Fibroblast of gingiva (primary cell): ENCODE measurements at places on chromosomes 7 and 10.

DNA sequence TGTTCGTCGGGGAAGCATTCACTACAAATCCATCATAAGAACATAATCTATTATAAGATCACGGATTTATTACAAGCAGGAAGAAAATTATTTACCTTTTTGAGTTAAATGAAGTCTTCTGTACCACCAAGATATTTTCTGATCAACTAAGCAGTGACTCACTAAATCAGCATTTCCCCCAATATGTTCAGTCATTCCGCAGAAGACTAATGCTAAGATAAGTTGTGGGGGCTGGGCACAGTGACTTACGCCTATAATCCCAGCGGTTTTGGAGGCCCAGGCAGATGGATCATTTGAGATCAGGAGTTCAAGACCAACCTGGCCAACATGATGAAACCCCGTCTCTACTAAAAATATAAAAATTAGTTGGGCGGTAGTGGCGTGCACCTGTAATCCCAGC is 144.2 kb upstream of the EGR2 start:
- DNase-seq: no peak

DNA sequence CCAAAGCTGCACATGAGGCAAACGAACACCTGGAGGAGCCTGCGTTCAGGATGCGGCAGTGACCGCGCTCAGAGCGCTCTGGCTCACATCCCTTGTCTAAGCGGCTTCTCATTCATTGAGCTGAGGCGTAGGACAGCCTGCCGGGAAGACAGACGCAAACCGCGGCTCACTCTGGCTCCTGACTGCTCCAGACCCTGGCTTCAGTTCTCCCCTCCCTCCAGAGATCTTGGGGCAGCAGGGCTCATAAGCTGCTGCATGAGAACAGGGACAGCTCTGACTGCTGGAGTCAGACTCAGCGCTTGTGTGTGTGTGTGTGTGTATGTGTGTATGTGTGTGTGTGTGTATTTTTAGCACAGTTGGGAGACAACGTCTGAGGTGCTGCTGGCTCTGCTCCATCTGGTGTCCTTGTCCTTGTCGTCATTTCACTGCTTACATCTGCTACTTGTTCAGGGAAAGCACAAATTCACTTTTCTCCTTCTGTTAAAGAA is 15.8 kb upstream of the LYZL2 start:
- peak; percentile 26 for DNase-seq

DNA sequence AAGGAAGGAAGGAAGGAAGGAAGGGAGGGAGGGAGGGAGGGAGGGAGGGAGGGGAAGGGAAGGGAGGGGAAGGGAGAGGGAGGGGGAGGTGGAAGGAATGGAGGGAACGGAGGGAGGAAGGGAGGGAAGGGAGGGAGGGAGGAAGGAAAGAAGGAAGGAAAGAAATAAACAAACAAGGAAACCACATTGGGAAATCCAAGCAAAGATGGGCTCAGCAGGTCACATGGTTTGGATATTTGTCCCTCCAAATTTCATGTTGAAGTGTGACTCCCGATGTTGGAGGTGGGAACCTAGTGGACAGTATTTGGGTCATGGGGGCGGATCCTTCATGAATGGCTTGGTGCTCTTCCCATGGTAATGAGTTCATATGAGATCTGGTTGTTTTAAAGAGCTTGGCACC is 454.6 kb upstream of the C7orf33 start:
- DNase-seq: no peak

DNA sequence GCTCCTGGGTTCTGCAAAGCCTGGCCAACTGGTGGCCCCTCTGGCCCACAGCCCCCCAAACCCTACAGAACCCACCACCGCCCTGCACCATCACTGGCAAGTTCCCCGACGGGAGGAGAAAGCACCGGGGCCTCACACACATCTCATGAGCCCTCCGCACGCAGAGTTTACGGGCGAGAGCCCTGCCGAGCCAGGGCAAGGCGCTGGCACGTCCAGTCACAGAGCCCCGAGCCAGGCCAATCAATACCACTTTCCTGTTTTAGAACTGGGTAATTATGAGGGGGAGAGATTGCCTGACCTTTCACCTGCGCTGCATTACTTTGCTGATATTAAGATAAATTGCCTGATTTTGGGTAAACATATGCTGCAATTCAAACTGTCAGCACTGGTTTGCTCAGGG is 113.3 kb downstream of the EBF3 start:
- no peak for DNase-seq

GRCh38 chr10:92837456-92837855 is 10.9 kb upstream of the EXOC6 start:
- DNase-seq: no peak

GRCh38 chr10:84801916-84802315 is 473.5 kb downstream of the CCSER2 start:
- no peak for DNase-seq

GRCh38 chr10:1054684-1055083 is 1.5 kb upstream of the WDR37 start:
- DNase-seq: no peak

- DNase-seq: peak; percentile 98
Measured at GRCh38 chr10:103678178-103678526, 177.2 kb downstream of the SH3PXD2A start.

DNA sequence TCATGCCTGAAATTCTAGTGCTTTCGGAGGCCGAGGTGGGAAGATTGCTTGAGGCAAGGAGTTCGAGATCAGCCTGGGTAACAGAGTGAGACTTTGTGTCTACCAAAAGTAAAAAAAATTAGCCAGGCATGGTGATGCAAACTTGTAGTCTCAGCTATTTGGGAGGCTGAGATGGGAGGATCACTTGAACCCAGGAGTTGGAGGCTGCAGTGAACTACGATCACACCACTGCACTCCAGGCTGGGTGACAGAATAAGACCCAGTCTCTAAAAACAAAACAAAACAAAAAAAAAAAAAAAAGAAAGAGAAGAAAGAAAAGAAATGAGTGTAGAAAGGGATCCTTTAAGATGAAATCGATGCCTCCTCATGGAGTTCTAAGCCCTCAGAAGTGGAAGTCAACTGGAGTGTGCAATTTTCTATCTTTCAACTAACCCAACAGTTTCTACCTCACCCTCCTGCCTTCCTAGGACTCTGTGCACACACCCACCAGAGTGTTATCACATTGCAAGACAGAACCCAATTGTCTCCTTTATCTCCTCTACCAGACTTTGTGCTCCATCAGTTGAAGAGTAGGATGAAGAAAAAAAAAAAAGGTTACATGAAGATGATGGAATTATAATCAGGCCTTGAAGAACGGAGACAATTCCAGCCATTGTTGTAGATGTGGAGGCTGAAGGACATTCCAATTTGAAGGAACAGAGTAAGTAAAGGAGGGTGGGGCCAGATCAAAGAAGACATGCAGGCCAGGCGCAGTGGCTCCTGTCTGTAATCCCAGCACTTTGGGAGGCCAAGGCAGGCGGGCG is 26.9 kb downstream of the NYAP1 start:
- DNase-seq: no peak

GRCh38 chr10:132392811-132393694 is 3.9 kb upstream of the PWWP2B start:
- DNase-seq: peak; percentile 27

DNA sequence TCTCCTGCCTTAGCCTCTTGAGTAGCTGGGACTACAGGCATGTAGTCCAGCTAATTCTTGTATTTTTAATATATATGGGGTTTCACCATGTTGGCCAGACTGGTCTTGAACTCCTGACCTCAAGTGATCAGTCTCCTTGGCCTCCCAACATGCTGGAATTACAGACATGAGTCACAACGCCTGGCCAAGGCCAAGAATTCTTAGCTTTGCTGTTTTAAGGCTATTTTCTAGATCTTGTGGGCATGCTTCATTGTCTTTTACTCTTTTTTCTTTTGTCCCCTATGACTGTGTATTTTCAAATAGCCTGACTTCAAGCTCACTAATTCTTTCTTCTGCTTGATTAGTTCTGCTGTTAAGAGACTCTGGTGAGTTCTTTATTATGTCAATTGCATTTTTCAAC is 56.4 kb upstream of the TAS2R16 start:
- DNase-seq: no peak

DNA sequence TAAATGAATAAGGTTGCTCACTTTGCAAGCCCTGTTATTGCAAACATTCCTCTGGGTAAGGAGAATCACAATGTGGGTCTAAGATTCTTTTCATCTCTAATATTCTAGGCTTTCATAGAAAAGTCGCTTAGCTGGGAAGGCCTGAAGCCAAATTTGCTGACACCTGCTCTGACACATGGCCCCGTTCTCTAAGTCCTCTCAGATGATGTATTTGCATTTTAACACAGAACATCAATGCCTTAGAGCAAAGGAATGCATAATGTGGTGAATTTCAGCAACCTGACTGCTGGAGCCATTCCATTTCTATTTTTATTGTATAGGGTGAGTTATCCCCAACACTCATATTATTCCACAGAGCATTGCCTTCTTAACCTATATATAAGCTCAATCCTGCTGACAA is 682.1 kb upstream of the NRP1 start:
- no peak for DNase-seq

DNA sequence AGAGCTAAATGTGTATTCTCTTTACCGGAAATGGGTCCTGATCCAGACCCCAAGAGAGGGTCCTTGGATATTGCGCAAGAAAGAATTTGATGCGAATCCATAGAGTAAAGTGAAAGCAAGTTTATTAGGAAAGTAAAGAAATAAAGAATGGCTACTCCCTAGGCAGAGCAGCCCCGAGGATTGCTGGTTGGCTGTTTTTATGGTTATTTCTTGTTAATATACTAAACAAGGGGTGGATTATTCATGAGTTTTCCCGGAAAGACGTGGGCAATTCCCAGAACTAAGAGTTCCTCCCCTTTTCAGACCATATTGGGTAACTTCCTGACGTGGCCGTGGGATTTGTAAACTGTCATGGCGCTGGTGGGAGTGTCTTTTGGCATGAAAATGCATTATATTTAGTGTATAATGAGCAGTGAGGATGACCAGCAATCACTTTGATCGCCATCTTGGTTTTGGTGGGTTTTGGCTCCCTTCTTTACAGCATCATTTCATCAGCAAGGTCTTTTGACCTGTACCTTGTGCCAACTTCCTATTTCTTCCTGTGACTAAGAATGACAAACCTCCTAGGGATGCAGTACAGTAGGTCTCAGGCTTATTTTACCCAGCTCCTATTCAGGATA is 60.4 kb downstream of the ARL4A start:
- DNase-seq: no peak

DNA sequence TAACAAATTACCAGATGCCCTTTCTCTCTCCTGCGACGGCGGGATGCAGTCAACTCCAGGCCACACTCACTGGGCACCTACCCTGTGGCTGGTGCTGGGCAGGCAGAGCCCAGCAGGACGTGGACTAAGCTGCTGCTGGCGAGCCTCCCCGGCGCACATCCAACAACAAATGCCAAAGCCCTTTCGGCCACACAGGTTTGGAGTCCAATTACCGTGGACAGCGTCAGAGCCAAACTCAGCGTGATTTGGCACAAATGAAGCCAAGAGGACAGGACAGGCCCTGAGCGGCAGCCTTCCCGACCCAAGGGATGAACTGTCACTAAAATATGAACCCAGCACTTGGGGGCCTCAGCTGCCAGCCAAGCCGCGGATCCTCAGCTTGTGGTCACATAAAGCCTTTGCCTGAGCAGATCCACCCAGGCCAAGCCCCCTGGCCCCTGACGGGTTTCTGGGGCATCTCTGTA is 28.4 kb downstream of the DAGLB start:
- DNase-seq: peak; percentile 64

DNA sequence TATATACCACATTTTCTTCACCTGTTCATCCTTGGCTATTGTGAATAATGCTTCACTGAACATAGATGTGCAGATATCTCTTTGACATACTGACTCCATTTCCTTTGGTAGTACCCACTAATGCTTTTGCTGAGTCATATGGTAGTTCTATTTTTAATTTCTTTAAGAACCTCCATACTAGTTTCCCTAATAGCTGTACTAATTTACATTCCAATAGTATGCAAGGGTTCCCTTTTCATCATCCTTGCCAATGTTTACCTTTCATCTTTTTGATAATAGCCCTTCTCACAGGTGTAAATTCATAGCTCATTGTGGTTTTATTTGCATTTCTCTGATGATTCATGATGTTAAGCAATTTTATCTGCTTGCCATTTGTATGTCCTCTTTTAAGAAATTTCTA is 159.9 kb downstream of the CALCR start:
- DNase-seq: no peak

- DNase-seq: peak; percentile 93
Measured at GRCh38 chr7:76069238-76069638, 21.3 kb downstream of the MDH2 start.

DNA sequence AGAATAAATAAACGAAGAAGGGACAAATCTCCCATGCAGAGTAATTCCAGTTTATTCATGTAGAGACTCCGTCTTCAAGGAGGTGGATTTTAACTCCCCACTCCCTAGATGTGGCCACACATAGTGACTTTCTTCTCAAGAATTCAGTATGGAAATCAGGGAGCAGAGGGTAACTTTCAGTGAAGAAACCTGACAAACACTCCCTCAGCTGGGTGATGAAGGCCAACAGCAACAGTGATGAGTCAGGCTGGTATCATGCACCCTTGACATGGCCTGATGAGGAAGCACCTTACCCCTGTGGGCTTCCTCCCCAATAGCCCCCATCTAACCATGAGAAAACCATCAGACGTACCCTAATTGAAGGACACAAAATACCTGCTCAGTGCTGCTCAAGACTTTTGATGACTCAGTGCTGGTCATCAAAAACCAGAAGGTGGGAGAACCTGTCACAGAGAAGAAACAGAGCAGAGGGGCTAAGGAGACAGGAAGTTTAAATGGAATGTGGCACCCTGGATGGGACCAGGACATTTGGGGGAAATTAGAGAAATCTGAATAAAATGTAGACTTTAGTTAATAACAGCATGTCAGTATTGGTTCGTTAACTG is 50.6 kb downstream of the ADAMTS14 start:
- DNase-seq: peak; percentile 39

GRCh38 chr7:93558705-93559614 is 15.6 kb downstream of the CALCR start:
- no peak for DNase-seq

- DNase-seq: peak; percentile 97
Measured at GRCh38 chr7:36119005-36119706, 33.9 kb upstream of the EEPD1 start.

DNA sequence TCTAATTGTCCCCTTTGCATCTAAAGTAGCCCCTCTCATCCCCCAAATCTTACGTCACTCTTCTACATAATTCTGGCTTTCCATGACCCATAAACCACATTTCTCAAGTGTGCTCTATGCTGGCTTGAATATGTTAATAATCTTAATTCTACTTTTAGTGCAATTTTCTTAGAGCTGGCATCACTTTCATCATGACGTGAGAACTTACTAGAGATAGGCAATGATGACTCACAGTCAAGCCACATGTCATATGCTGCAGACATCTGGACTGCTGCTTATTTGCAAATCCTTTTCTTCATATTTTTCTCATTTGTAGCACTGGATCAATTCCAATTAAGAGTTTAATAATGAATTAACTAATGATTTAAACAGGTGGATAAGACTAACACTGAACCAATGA is 260.7 kb upstream of the PRKCQ start:
- peak; percentile 83 for DNase-seq

DNA sequence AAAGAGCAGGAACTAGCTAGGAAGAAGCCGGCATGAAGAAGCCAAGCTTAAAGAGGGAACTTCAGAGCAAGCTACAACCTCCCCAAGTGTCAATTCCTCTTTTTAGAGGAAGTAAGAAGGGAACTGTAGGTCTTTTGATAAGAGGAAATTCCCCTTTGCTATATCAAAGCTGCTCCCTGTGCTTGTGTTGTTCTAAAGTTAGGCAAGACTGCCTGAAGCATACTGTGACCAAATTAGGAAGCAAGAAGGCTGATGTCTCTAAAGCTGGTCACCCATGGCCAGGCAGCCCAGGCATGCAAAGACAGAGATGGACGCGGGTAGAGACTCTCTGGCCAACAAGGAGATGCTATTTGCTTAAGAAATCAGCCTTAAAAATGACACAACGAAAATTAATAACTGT is 87.9 kb downstream of the RNF216 start:
- peak; percentile 79 for DNase-seq
